Activated CD8-positive, alpha-beta memory T cell treated with anti-CD3 and anti-CD28 coated beads for 1 hour (primary cell): ENCODE measurements at places on chromosomes 6 and 20.

DNA sequence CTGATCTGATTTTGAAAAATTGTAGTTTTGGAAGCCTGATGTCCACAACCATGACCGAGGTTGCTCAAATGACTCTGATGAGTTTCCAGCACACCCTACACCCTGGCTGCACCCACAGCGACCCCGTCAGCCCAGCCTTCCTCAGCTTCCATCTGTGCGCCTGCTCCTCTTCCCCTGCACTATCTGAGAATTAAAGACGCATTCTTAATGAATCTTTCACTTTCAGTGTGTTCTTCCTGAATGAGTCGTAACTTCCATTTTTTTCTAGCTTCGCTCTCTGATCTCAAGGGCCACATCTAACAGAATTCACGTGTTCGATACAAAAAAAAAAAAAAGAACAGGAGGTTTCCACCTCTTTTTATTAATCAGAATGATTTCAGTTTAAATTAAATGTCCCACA, 21.3 kb upstream of the RREB1 start:
- no peak for DNase-seq

- DNase-seq: no peak
These were observed 405.5 kb upstream of the SULF2 start for GRCh38 chr20:48190757-48191156.

- no peak for DNase-seq
These were observed 116.8 kb upstream of the CDH4 start for GRCh38 chr20:61135266-61135665.

DNA sequence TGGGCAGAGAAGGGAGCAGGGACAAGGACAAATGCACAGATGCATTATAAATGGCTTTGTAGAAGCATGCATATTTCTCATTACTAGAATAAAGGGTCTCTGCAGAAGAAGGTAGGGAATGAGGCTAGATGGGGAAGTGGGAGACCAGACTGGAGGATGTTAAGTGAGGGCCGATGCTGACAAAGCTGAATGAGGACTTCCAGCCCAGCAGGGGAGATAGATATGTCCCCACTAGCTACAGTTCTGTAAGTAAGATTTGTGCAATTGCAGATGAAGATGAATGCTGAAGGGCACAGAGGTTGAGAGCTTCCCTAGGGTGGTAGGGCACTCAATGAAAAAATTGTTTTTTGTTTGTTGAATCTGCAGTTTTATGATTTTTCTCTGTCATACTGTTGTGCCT, 16.9 kb downstream of the ADGRG6 start:
- DNase-seq: no peak

- DNase-seq: no peak
These were observed 17.1 kb upstream of the C20orf144 start for GRCh38 chr20:33645072-33645358.

DNA sequence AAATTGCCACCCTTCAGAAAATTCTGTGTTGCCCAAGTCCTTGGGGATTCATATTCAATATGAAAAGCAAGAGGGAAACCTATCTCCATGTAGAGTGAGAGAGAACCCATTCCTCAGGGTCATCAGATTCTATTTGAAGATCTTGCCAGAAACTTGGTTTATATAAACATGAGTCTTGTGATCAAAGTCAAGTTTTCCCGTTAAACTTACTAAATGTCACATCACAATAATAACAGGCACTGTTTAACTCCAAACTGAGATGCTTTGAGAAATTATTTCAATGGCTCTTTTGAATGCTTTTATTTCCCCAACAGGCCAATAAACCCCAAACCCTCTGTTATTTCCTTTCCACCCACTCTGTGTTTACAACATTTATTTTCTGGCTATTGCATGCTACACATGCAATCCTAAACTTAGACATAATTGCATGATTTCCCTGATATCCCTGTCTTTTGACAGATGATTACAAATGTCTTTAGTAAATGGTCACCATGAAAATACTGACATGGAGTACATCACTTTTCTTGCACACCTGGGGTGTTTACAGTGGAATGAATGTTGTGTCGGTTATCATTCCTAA, 31.1 kb upstream of the SSTR4 start:
- DNase-seq: no peak
